ENCODE measurements at places on chromosomes 4 and X.

DNA sequence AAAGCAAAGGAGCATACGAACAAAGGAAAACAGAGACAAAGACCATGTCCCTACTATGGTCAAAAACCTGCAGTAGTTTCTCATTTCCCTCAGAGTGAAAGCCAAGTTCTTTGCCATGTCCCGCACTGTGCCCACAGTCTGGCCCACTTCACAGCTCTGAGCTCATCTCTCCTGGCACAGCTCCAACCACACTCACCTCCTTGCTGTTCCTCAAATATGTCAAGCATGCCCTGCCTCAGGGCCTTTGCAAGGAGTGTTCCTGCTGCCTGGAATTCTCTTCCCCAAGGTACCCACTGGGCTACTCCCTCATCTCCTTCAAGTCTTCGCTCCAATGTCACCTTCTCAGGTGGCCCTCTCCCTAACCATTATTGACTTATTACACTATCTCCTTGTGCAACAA is 72.1 kb downstream of the COX18 start:
- DNase-seq: no peak

DNA sequence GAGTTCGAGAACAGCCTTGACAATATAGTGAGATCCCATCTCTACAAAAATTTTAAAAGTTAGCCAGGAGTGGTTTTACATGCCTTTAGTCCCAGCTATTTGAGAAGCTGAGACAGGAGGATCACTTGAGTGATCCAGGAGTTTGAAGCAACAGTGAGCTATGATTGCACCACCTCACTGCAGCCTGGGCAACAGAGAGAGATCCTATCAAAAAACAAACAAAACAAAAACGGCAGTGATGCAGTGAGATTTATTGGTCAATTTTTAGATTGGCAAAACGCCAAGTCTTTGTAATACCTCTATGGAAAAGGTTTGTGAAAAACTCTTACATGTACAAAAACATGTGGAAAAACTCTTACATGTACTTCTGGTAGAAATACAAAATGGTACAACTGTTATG is 91.3 kb downstream of the PTPN13 start:
- no peak for DNase-seq

DNA sequence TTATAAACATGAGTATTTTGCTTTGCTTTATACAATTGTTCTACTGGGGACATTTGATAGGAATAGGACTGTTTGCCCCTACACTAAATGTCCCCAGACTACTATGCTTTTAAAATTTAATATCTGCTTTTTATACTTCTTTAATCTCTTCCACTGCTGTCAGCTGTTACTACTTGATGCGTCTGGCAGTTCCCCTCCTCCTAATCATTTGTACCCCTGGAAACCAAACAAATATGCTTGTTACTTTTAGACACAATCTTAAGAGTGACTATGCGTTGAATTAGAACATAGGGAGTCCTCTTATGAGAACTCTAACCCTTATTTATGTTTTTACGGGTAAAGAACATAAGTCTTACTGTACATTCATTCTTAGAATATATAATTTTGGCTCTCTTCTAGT is 145.7 kb downstream of the EDA start:
- DNase-seq: no peak

- DNase-seq: no peak
These were observed 404.2 kb downstream of the MID1IP1 start for GRCh38 chrX:39205467-39205866.

GRCh38 chr4:53309321-53310040 is 56.4 kb downstream of the SCFD2 start:
- DNase-seq: no peak

- DNase-seq: no peak
These were observed 101.4 kb downstream of the C4orf51 start for GRCh38 chr4:145781351-145781750.

- DNase-seq: no peak
These were observed 435.2 kb upstream of the AMOT start for GRCh38 chrX:113275804-113276203.

DNA sequence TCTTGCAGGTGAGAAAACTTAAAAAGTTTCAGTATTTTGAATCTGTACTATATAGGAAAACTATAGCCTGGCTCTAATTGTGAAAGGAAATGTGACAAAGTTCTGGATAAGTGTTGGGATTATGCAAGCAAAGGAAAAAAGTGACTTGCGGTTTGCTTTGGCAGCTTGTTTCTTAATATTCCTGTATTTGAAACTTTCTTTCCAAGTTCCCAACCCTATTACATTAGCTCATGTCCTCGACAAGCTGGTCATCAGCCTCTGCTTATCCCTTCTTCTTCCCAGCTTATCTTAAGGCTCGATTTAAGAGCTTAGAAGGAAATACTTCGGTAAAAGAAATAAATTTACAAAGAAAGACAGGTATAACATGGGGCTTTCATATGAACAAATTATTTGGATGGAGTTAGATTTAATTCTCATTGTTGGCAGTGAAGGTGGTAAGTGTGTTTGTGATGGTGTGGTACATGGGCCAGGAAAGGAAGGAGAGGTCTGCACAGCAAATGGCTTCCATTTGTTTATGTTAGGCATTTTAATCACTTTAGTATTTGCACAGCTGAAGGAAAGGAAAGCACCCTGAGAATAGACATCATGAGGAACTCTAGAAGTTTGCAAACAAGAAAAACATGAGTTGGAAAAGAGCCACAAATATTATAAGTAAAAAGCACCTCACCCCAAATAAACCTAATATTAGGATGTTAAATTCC is 5.1 kb upstream of the MYOZ2 start:
- no peak for DNase-seq

DNA sequence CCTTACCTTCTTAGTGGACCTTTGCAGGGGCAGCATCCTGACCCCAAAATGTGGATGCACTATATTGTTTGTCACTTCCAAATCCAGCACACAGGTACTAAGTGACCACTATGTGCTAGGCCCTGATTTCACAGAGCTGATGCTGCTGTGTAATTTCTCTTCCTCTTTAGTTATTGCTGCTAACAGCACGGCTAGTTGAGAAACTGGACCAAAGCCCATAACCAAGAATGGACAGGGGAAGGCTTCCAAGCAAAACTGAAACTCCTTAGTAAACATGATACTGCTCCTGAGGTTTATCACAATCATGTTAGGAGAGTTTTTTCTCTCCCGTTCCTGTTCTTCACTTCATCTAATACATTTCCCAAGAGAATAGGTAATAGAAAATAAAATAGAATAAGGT is 172.9 kb upstream of the TTC29 start:
- no peak for DNase-seq

DNA sequence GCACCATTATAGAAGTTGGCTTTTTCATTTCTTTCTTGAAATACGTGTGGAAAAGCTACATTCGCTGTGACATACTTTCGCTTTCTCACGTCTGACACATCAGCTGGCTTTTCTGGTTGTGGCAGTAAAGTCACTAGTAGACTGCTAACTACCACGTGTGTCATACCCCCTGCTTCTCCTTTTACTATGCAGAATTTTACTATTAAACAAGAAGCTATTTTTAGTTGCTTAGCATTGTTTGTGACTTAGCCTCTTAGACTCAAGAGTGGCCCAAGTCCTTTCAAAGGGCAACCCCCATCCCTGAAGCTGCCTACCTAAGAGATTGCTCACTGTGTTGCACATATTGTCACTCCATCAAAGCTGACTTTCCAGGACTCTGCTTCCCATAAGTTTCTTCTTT is 2.1 kb upstream of the IL2 start:
- peak; percentile 71 for DNase-seq

- DNase-seq: no peak
These were observed 244.8 kb upstream of the CTSO start for GRCh38 chr4:156198511-156198910.

- no peak for DNase-seq
These were observed 800.2 kb upstream of the TENM3 start for GRCh38 chr4:181443021-181443420.

DNA sequence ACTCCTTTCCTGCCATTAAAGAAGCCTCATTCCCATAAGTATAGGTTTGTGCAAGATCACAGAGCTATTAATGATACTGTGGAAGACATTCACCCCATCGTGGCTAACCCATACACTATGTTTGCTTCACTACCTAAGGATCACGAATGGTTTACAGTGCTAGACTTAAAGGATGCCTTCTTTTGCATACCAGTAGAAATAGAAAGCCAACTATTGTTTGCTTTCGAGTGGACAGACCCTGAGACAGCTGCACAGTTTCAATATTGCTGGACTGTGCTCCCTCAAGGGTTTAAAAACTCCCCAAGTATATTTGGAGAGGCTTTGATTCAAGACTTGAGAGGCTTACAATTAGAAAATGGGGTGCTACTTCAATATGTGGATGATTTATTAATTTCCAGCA is 16.0 kb upstream of the PAPSS1 start:
- DNase-seq: no peak

DNA sequence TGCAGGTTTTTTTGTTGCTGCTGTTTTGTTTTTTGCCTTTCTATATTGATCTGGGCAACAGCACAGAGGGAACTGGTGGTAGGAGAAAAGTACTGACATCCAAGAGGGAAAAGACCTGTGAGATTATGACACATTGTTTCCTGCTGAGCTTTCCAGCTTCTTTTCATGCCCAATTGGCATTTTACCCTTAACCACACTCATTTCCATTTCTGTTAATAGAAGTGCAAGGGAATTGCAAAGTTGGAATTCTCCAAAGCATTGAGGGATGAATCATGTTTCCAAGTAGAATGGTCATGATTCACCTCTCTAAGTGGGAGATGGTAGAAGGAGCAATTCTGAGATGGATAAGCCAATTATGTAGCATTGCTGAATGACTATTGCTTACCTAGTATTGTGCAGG is 161.5 kb downstream of the PPARGC1A start:
- no peak for DNase-seq

All from stimulated activated CD4-positive, alpha-beta T cell treated with anti-CD3 and anti-CD28 coated beads, Interleukin-1b, Interleukin-23, amount 100 ng/mL, for 48 hours (primary cell).